ENCODE measurements at places on chromosomes 12 and 14.

- no peak for DNase-seq
Observed at GRCh38 chr14:44070046-44070445, 437.0 kb downstream of the FSCB start.

DNA sequence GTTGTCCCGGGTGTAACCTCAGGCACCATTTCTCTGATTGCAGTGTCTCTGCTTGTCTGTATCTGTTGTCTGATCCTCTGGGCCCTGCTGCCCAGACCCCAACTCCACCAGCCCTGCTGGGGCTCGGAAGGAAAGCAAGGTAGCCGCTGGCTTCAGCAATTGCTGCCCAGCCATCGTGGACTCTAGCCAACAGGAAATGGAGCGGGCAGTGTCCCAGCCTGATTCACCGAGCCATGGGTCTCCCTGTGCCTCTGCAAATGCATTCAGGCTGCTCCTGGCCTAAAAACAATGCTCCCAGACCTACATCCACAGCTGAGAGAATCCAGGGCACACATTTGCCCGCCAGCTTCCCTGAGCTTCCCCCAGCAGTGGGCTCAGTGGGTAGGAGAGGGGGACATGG is 9.2 kb downstream of the TUNAR start:
- DNase-seq: no peak

DNA sequence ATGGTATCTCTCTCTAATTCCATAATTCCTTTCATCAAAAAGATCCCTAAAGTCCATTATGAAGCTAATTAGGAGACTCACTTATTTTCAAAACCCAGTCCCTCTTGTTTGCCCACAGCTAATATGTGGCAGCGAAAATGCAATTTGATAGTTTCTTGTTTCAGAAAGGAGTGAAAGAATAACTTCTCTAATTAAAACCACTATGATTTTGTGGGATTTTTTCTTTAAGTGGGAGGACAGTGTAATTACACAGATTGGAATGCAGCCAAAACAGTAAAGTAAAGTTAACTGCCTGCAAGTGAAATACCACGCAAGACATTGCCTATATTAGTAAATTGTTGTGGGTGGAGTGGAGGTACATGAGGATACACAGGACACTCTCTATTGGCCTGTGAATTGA is 50.0 kb downstream of the PTPRO start:
- DNase-seq: no peak

DNA sequence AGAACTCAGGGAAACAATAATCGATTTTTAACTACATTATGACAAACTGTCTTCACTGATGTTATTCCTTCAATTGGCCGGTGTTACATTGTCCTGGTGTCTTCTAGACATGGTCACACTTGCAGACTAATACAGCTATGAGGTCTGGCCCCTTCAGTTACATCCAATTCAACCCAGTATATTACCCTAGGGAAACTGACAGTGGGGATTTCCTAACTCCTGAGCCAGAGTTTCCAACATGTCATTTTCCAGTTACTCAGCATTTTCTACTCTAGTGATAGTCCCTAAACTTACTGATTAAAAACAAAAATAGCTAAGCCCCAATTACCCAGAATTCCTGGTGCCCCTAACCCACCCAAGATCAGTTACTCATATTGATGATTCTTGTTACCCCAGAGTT is 21.1 kb downstream of the IFNG start:
- DNase-seq: no peak

DNA sequence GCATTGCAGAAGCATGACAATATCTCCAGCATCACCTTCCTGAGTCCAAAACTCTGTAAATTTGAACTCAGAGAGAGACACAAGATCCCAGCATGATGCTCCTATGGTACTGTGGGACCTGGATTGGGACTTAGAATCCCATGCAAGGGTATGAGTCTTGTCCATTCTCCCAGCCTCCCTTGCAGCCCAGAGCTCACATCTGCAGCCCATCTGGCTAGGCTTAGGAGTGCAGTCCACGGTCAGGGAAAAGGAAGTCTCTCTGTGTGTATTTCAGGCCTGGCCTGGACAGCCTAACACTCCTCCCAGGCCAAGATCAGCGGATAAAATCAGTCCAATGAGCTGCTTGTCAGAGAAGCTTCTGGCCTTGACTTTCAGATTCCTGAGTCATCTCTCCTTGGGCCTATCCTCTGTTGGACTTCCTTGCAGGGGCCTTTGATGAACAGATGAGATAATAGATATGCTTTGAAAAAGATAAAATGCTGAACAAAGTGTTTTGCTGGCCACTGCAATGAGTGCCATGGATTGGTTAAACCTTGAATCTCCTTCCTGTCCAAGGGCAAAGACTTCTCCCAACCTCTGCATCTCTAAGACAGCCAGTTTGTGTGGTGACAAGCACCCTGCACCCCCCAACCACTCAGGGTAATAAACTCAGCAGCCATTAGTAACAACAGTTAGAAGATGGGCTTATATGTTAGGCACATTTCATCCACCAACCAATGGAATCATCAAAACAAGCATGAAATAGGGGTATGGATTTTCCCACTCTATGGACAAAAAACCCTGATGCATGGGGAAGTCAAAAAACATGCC is 412.8 kb upstream of the TBX3 start:
- DNase-seq: no peak

- no peak for DNase-seq
Observed at GRCh38 chr12:83323866-83324265, 637.2 kb downstream of the TMTC2 start.

DNA sequence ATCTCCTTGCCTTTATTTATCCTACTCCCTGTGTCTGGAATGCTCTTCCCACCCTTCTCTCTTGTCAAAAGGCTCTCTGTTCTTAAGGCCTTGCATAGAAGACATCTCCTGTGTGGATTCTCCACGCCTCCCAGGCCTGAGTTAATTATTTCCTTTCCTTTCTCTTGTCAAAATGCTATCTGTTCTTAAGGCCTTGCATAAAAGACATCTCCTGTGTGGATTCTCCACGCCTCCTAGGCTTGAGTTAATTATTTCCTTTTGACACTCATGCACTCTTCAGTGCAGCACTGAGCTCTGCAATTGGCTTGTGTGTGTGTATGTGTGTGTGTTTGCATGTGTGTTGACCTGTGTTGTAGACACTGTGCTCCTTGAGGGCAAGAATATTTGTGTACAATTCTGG is 52.1 kb upstream of the DCD start:
- no peak for DNase-seq

GRCh38 chr12:18825138-18825537 is 87.2 kb downstream of the CAPZA3 start:
- DNase-seq: no peak

DNA sequence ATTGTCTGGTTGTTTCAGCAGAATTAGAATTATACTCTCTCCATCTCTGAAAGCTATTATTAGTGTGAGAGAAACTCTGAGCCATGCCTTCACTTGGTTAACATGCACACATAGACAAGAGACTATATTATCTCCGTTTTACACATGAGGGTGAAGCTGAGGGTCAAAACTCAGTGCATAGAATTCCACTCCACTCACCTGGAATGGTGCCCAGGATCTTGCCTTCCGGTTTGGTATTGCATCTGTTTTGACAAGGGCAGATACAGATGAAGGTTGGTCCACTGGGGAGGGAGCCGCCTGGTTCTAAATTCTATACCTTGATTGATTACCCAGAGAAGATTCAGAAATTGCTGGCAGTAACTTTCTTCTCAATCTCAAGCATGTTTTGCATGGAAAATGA is 149.5 kb upstream of the PELI2 start:
- DNase-seq: no peak

- DNase-seq: no peak
Observed at GRCh38 chr12:25269701-25270100, 19.0 kb upstream of the KRAS start.

GRCh38 chr12:26244503-26244902 is 49.1 kb downstream of the SSPN start:
- DNase-seq: no peak

GRCh38 chr12:103821773-103822172 is 19.3 kb downstream of the NT5DC3 start:
- no peak for DNase-seq

GRCh38 chr14:76984297-76984696 is 44.2 kb downstream of the IRF2BPL start:
- no peak for DNase-seq

DNA sequence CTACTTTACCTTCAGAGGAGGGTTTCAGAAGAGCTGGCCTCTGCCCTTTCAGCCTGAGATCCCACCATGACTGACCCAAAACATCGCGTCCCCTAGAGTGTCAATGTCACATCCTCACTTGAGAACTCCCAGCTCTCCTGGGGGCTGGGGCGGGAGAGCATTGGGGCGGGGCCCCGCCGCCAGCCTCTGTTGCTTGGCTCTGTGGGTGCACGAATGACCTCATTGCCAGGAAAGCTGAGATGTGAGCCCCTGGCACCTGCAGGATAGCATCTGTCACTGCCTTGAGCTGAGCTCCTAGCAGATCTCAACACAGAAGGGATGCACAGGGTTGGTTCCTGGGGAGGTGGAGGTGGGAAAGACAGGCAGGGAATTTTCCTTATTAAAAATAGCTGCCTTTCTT is 20.6 kb upstream of the MYL2 start:
- DNase-seq: no peak

GRCh38 chr14:93965287-93965821 is 11.0 kb downstream of the ASB2 start:
- no peak for DNase-seq

DNA sequence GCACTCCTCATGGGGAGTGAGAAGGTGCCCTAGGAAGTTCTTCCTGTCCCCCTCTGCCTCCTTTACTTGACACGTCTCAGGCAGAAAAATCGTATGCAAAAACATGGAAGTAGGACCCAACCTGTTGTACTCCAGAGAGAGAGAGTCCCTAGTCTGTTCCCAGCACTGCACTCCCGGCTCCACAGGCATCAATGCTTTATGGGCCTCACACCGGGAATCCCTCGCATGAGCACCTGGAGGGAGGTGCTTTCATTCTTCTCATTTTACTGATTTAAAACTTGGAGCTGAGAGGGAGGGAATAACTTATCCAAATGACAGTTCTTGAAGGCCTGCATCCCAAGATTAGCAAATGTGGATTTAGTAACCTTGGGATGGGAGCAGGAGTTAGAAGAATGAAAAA is 1101.4 kb downstream of the BCL11B start:
- no peak for DNase-seq

GRCh38 chr12:110107369-110108281 is 16.5 kb upstream of the IFT81 start:
- no peak for DNase-seq

- no peak for DNase-seq
Observed at GRCh38 chr12:48999371-49000131, at the start of gene DDN. Gene DDN (minus strand): TSS chr12:48999375. CDS start chr12:48999287, 88 bp downstream.

Data from endothelial cell (in vitro differentiated cells).